Activated CD8-positive, alpha-beta T cell treated with anti-CD3 and anti-CD28 coated beads, Interleukin-2, amount 10 ng/mL, durations not matched to agents 7 days and 5 days (primary cell): ENCODE measurements at places on chromosomes 5 and 9. TPM values are rescaled to one million over a fixed set of nuclear protein-coding genes. Genes with fewer than 3 reads are reported as not detected.

IFNA13 gene
- total RNA-seq, result not detected

NKD2 gene
- 3.2 TPM for total RNA-seq

HMCN2 gene
- total RNA-seq, result not detected

RABGAP1 gene
- 28.0 TPM for total RNA-seq

CCDC171 gene
- total RNA-seq, result 1.9 TPM
